Non-pigmented ciliary epithelial cell (primary cell): ENCODE measurements at places on chromosomes 12 and 14.

- no peak for DNase-seq
These were observed 18.1 kb upstream of the SSPN start for GRCh38 chr12:26177283-26177682.

DNA sequence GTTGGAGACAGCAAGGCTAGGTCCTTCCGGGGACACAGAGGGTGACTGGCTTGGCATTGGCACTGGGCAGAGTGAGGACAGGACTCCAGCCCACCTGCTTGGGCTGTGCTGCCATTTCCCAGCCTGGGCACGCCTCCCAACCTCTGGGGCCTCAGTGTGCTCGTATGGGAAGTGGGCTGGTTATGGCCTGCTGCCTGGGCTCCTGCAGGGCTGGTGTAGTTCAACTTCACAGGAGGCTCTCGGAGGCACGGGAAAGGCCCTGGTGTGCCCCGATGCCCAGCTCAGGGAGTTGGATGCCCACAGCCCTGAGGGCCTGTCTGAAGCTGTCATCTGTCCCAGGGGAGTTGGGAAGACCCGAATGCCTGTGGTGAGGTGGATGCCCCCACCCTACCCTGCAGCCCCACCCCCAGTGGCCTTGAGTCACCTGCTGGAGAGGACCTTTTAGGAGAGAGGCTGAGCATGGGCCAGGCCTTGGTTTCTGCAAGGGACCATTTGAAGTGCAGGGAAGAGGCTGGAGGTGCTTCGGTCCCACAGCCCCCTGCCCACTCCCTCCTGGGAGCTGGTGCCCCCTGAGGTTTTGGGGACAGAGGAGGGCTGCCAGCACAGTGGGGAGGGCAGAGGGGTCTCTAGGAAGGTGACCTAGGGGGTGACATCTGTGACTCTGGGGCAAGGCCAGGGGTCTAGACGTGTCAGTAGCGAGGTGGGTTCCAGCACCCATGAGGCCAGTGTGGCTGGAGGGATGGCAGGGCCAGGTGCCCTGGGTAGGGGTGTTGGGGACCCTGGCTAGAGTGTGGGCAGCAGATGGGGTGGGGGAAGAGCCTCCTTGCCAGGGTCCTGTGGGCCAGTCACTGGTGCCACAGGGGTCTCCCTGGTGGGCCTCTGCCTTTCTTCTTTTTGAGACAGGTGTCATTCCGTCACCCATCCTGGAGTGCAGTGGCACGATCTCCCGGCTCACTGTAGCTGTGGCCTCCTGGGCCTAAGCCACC lies 9.1 kb downstream of the ULK1 start:
- no peak for DNase-seq

- no peak for DNase-seq
These were observed 30.8 kb upstream of the LRRC10 start for GRCh38 chr12:69641546-69641945.

- no peak for DNase-seq
These were observed 236.8 kb upstream of the AVPR1A start for GRCh38 chr12:63387771-63388170.

- no peak for DNase-seq
These were observed 220.4 kb upstream of the GARIN6 start for GRCh38 chr12:99427104-99427503.
